Adipose tissue (tissue), 3 donors: ENCODE measurements at places on chromosomes 13 and 19. TPM values are rescaled to one million over a fixed set of nuclear protein-coding genes. Genes with fewer than 3 reads are reported as not detected.

Gene NLRP4
- not detected for polyA plus RNA-seq

Gene CEACAM7
- polyA plus RNA-seq, result 0.22 TPM

Gene KCTD4
- not detected for polyA plus RNA-seq

Gene ZNF570
- 1.9 TPM for polyA plus RNA-seq

Gene LGALS14
- polyA plus RNA-seq, result not detected
